ENCODE measurements at places on chromosomes 4 and X. TPM values are rescaled to one million over a fixed set of nuclear protein-coding genes. Genes with fewer than 3 reads are reported as not detected.

The H2BW2 gene
- not detected for polyA plus RNA-seq

The SULT1E1 gene
- polyA plus RNA-seq = 0.65 TPM

The ODAM gene
- not detected for polyA plus RNA-seq

The CCDC110 gene
- not detected for polyA plus RNA-seq

The NALF2 gene
- 0.69 TPM for polyA plus RNA-seq

The BEX1 gene
- 0.60 TPM for polyA plus RNA-seq

The SPIN2B gene
- polyA plus RNA-seq = 4.0 TPM

The CDKL5 gene
- polyA plus RNA-seq = 0.27 TPM

The HTN3 gene
- not detected for polyA plus RNA-seq

The HPSE gene
- polyA plus RNA-seq = 7.7 TPM

The N4BP2 gene
- polyA plus RNA-seq = 0.62 TPM

The SLC4A4 gene
- polyA plus RNA-seq = 1.4 TPM

The NOCT gene
- polyA plus RNA-seq = 4.5 TPM

The MAPK10 gene
- 1.2 TPM for polyA plus RNA-seq

The HAND2 gene
- polyA plus RNA-seq = not detected

The GPRASP2 gene
- polyA plus RNA-seq = 2.9 TPM

The TCEAL2 gene
- not detected for polyA plus RNA-seq

The FGF13 gene
- not detected for polyA plus RNA-seq

The PGAM4 gene
- polyA plus RNA-seq = 0.10 TPM

The UBA6 gene
- 9.7 TPM for polyA plus RNA-seq

The TMEM271 gene
- not detected for polyA plus RNA-seq

The BMP3 gene
- not detected for polyA plus RNA-seq

The TEX13C gene
- polyA plus RNA-seq = not detected

The KCTD8 gene
- not detected for polyA plus RNA-seq

The TGIF2LX gene
- polyA plus RNA-seq = not detected

The NKX6-1 gene
- not detected for polyA plus RNA-seq

The GLRB gene
- polyA plus RNA-seq = 0.41 TPM

The SLC16A2 gene
- 18.1 TPM for polyA plus RNA-seq

The UCP1 gene
- not detected for polyA plus RNA-seq

The ALPK1 gene
- polyA plus RNA-seq = 2.4 TPM

All from foreskin keratinocyte (primary cell).